Activated CD4-positive, alpha-beta T cell treated with anti-CD3 and anti-CD28 coated beads, Interleukin-2, amount 10 ng/mL, durations not matched to agents 24 days and 14 days (primary cell): ENCODE measurements at places on chromosomes 4 and X. TPM values are rescaled to one million over a fixed set of nuclear protein-coding genes. Genes with fewer than 3 reads are reported as not detected.

The FGF13 gene
- not detected in 2 replicates for total RNA-seq

DNA sequence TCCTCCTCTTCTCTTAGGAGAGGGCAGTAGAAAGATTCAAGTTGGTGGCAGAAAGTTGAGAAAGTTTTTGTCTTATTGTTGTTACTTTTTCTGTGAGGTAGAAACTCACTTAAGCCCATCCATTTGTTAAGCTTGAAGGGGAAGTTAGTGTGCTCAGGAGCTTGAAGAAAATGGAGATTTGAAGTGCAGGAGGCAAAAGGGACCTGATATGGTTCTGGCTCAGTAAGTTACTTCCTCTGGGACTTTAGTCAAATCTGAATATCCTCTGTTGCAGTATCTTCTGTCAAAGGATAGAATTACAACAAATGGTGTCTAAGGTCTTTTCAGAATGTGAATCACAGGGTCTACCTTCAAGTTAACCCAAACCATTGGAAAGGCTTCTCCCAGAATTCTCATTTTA, 46.2 kb downstream of the CXCL13 start:
- DNase-seq = no peak

The HDAC8 gene
- total RNA-seq = 29.2 and 29.9 TPM in 2 replicates

The CABS1 gene
- not detected in 2 replicates for total RNA-seq

The PPARGC1A gene
- total RNA-seq = not detected in 2 replicates

DNA sequence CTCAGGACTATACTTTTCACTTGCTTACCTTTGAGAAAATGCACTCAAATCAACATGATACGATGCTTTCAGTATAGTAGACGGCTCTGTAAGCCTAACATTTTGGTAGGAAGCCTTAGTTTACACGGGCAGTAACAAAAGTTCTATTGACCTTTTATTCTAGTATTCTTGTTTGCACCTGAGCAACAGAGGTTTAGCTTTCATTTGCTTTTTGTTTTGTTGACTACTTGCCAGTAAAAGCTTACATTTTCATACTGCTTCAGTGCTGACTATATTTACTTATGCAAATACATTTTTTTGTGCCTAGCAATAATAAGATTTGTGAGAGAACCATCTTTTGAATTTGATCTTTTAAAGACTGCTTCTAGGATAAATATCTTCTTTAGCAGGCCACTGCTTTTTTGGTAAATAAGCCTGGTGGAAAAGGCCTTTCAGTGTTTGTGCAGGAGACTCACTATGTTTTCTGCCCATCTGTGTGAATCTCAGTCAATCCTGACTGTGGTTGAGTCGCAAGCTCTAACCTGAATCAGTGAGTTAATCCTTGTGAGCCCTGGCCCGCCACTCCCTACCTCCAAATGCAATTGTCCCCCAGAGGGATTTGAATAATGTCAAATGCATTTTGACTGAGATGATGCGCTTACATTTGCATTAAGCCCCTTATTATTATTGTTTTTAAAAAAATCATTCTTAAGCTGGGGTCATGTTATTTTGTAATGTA, 21.9 kb downstream of the FHIP1A start:
- DNase-seq = peak; percentile 30
